ENCODE measurements at places on chromosomes 7 and 10. TPM values are rescaled to one million over a fixed set of nuclear protein-coding genes. Genes with fewer than 3 reads are reported as not detected.

GRCh38 chr7:69257592-69257991, 340.7 kb upstream of the AUTS2 start:
- no peak for DNase-seq

DNA sequence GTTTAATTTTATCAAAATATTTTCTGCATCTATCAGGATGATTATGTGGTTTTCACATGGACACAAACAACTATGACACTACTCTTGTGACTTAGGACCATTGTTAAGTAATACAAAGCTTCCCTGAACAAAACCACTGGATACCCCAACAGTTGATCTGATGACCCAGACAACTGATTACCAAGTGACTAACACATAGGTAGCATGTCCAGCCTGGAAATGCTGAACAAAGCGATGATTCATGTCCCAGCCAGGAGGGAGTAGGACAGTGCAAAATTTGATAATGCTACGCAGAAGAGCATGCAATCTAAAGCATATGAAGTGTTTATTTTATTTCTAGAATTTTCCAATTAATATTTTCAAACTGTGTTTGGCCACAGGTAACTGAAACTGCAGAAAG, 8.9 kb upstream of the PNLIP start:
- DNase-seq: no peak

DNA sequence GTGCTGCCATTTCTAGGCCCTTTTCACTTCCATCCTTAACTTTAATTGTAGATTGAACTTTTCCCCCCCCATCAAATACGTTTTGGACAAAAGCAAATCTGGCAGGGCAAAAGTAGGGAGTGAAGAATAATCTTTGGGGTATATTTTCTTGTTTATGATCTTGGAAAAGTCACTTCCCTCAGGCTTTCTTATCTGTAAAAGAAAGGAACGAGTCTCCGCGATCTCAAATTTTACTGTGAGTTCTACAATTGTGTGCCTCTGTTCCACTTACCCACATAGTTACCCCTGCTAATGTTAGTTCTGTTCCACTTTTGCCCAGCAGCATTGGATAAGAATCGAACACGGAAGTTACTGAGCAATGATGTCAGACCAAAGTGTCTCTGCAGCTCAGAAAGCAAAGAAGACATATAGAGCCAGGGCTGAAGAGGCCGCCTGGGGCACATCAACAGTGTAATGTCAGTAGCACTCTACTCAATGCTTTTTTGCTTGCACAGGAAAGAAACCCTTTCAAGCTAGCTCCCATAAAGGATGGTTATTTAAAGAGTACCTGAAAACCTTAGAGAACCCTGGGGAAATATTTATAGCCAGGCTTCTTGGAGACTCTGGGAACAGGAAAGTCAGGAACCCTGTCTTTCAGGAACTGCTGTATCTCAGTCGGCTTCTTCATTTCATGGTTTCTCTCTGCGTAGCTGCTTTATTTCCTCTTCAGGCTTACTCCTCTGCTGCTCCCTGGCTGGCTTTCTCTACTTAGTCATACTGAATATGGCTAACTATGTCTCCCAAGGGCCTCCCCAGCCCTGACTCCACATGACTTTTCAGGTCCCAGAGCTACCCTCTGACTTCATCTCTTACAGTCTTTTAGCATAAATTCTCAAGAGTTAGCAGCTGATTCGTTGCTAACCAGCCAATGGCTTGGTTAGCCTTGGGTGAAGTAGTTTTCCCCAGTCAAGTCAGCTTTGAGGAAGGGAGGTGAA, 123.7 kb upstream of the FAM3C start:
- DNase-seq: no peak

DNA sequence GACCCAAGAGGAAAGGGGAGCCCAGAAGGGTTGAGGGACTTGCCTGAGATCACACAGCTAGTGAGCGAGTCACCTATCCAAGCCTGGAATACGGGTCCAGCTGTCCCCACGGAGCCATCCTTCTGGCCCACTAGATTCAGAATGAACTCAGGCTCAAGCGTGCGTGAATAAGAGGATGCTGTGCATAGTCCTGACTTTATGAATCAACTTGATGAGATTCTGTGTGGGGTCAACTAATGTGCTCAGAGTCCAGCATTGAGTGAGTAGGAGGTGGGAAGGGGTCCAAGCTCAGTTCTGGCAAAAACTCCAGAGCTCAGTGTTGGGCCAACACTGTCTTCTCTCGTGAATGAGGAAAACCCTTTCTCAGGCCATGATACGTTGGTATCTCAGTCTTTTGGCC, 41.4 kb downstream of the CAMK1D start:
- DNase-seq: no peak

GRCh38 chr10:27569946-27570345, 65.8 kb downstream of the RAB18 start:
- DNase-seq: no peak

- no peak for DNase-seq
These were observed 923 bp upstream of the CREB3L2 start for GRCh38 chr7:138002828-138003189.

ADCY1 gene
- total RNA-seq: 0.26 TPM

ANKRD61 gene
- 0.07 TPM for total RNA-seq

DDC gene
- total RNA-seq: not detected

ENKUR gene
- total RNA-seq: 0.13 TPM

VIPR2 gene
- not detected for total RNA-seq
